ENCODE measurements at places on chromosomes 11 and 22.

- DNase-seq, result no peak
These were observed 2381.0 kb downstream of the LRRC4C start for GRCh38 chr11:39078465-39078864.

DNA sequence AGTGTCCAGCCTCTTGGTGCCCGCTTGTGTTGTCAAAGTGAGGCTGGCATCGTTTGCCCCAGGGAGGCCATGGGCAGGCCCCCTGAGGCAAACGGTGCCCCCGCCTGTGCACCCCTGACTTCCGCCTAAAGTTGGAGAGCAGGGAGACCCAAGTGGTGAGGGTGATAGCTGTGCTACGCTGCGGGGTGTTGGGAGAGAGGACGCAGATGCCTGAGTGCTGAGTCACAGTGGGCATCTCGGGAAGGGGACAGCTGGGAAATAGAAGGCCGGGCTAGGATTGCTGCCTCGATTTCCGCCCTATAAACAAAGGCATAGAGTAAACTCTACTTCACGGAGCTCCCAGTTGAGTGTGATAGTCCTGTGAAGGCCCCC is 5.8 kb downstream of the GRIK4 start:
- no peak for DNase-seq

DNA sequence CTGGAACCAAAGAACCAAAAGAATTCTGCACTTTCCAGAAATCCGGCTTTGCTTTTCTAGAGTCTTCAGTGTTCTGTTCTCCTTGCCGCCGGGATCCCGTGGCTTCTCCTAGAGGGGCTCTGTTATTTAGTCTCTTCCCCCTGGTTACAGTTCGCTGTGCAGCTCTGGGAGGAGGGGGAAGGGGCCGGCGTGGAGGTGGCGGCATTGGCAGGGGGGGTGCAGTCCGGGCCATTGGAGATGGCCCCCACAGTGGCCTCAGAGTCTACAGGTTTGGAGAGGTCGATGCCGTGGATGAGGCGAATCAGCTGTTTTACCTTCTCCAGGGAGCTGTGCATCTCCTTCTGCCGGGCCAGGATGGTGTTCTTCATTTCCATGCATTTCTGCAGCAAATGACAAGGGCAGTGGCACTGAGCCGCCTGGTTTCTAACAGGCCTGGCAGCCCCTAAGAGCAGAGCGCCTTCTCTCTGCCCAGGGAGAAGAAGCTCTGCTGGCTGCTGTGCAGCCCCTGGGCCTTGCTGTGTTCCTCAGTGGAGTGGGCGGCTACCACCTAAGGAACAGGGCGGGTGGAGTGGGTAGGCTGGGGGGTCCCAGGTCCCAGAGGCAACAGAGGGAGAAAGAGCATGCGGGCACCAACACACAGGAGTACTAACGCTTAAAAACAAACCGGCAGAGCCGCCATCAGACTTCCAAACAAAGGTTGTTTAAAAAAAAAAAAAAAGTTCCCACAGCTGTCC is 11.6 kb downstream of the LARGE2 start:
- no peak for DNase-seq

DNA sequence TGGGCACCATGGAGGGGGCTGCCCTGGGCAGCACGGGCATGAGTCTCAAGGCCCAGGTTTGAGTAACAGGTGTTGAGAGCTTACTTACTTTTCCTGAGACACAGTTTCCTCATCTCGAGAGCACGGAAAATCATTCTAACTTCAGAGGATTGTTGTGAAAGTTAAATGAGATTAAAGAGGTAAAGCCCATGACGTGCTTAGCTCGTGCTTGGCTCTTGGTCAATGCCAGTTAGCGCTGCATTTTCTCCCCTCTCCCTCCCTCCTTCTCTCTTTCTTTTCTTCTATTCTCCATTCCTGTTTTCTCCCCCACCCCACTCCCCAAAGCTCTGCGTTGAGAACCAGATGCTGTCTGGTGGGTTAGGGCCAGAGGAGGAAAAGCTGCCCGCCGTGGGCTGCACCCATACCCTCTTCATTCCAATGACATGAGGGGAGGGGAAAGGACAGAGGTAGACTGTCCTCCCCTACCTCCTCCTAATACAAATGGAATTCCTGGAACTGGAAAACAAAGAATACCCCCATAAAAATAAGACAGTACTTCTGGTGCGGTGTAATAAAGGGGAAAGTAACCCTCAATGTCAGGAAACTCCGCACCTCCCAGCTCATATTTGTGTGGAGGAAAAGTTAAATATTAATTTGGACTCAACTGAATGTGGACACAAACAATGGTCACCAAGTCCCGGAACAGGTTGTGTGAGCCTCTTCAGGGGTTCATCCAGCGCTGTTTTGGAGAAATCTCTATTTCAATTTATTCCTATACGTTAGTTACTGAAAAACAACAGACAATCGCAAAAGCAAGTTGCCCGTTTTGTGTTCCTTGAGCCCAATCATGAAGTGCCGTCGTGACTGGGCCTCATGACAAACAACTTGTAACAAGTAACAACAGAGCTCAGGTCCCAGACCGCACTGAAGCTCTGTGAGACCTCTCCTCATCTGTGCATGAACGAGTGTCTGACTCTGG is 54.8 kb upstream of the B3GAT1 start:
- DNase-seq, result no peak

DNA sequence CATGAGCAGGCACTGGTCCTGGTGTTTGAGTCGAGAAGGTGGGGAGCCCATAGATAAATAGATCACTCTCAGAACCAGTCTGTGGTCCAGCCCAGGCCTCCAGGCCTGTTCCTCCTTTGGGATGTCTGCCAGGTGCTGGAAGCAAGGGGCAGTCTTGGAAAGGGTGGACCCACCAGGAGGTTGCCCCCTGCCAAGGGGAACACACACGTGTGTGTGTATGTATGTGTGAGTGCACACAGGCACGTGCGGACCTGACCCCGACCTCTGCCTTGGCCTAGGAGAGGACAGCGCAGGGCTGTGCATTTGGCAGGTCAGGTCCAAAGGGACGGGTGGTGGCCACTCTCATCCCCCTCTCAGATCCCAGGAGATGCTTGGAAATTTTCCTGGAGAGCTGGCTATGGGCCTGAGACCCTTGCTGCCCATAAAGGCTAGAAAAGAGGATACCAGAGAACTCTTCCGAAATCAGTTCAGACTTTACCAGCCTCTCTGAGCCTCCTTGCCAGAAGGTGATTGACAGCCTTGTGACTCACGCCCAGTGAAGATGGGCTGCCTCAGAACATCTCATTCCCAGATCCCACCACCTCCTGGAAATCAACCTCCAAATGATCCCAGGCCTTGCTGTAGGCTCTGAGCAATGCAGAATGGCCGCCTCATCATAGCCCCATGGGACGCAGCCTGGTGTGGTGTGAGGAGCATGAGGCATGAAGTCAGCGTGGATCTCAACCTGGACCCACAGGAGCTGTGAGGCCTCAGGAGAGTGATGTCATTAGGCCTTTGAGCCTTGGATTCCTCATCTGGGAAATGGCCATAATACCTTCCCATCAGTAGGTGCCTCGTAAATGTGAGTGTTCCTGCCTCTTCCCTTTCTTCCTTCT is 24.0 kb upstream of the CREB3L1 start:
- no peak for DNase-seq

- no peak for DNase-seq
These were observed 79.1 kb downstream of the MORC2 start for GRCh38 chr22:30889268-30889995.

All from T-helper 22 cell (primary cell).